ENCODE measurements at places on chromosomes 4 and X. TPM values are rescaled to one million over a fixed set of nuclear protein-coding genes. Genes with fewer than 3 reads are reported as not detected.

- no peak for DNase-seq
Observed at GRCh38 chrX:18368402-18368801, 13.9 kb upstream of the SCML2 start.

GRCh38 chr4:164538097-164538496 lies 215.8 kb upstream of the SMIM31 start:
- no peak for DNase-seq

DNA sequence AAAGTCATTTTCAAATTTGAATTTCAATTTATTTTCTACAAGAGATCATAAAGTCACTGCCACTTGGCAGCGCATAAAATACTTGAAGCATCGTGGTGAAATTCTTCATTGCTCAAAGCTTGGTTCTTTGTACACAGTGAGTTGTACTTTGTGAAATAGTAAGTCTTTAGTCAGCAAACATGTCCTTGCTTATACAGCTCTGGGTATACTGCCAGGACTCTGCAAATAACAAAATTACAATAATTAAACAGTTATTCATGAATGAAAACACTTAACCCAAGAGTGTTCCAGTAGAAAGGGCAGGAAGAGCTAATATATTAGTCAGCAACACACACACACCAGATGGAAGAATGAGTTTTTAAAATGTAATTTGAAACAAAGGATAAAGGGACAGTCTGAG lies 1300.9 kb upstream of the DIAPH2 start:
- DNase-seq: no peak

DNA sequence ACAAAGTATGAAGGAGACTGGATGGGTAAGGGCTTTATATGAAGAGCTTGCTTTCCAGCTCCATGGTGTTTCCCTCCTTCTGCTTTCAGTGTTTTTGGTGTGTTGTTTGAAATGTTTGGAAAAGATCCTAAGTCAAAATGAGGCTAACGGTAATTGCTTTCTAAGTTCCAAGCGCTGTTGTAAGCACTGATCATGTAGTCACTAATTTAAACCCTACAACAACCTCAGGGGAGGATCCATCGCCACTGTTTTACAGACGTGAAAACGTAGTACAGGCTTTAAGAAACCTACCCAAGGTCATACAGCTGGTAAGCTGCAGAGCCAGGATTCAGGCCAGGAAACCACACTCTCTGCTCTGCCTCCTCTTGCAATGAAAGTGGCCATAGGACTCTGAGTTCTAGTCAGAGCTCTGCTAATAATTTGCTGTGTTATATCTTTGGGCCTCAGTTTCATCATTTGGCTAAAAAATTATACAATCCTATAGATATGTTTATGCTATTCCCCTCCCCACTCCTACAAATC lies 102.9 kb upstream of the PGRMC2 start:
- DNase-seq: no peak

The ADH6 gene
- not detected for total RNA-seq

The GPRASP2 gene
- 1.7 TPM for total RNA-seq
